ENCODE measurements at places on chromosomes 4 and X.

DNA sequence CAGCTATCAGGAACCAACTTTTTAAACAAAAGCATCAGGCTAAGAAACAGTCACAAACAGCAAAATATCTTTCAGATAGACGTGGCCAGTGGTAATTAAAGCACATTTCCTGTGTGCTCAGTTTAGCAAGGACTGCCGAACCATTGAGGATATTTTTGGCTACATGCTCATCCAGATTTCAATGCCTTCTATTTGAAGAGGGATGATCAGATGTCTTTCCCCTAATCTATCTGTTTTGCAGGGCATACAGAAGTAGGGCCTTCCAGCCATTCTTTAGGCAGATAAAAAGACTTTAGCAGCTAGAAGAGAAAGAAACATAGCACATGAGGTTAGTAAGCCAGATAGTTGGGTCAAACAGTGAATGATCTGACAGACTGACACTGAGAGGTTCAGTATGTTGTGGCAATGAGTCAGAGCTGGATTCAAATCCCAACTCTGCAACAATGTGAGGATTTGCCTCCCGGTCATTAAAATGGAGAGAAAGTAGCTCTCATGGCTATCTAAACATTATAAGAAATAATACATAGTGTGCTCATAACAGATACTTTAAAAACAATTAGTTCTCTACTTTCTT lies 100.0 kb upstream of the PRKG2 start:
- peak; percentile 17 for DNase-seq

GRCh38 chr4:144808034-144808433 lies 162.1 kb downstream of the HHIP start:
- DNase-seq = no peak

DNA sequence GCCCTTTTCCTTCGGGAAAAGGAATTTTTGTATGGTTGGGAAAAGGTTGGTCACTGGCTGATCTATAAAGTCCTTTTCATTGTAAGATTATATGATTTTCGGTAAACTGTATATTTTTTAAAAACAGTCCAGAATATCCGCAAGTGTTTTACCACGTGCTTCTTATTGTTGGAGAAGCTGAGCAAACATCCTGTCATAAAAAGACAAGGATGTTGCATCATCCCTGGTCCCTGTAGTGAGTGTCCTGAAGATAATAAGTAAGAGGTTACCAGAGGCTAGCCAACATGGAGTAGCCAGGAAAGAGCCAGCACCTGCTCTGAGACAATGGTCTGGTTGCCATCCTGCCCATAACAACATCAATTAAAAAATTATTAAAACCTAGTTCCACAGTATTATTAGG lies 5.1 kb downstream of the CXCL9 start:
- DNase-seq = no peak

DNA sequence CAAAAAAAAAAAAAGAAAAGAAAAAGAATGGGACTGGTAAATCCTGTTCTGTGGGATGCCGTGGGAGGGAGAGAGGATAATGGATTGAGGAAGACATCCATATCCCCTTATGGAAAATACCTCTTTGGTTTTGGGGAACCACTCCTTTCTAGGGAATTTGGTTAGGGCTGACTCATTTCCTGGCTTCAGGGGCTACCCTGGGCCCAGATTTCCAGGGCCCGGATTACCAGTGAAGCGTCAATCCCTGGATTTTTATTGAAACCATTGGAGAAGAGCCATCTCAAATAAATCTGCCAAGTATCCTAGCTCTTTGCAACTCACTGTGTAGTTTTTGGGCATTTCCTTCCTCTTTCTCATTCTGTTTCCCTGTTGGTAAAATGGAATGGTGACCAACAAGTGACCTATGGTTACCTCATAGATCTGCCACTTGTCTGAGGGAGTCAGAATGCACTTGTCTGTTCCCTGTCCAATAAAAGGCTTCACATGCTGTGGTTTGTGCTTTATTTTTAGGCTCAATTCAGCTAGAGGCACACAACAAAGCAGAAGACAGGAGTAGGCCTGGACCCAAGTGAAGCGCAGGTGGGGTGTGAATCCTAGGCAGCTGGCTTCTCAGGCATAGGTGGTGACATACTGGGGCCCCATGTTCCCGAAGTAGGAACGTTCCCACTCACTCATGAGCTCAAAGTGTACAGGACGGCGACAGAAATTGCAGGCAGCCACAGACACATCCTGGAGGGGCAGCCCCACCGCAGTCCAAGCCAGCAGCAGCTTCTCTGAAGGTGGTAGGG lies 8.6 kb downstream of the APEX2 start:
- peak; percentile 88 for DNase-seq

DNA sequence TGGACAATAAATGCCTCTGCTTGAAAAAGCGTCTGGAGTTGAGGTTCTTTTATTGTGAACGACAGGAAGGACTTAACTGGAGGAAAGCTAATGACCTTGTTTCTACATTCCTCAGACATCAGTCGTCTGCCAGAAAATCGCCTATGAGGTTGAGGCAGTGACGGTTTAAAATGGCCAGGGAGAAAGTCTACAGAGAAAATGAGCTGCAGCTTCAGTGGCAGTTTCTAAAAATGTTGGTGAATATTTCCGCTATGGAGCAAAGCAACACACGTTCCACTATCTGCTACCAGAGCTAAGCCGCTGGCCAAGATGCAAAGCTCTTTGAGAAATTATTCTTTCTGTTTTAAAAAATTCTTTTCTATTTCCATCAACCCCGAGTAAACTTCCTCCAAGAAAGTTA lies 116.9 kb upstream of the GALNT7 start:
- no peak for DNase-seq

DNA sequence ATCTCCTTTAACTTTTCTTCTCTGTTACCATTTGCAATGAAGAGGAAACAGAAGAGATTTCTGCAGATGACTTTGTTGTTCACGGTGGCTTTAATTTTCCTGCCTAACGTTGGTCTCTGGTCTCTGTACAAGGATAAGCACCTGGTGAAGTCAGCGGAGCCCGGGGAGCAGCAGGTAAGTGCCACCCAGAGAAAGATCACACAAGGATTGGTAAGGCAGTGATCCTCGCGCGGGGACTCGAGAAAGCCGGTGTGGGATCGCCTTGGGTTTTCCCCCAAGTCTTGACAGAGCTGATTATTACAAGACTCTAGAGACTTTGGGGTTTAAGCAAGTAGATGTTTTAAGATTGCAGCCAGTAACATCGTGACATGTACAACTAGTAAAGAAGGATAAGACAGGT lies 1.3 kb downstream of the GALNTL6 start:
- no peak for DNase-seq

- no peak for DNase-seq
These were observed 6.6 kb downstream of the CCNG2 start for GRCh38 chr4:77163641-77164040.

GRCh38 chr4:108432418-108432817 lies 188.0 kb upstream of the RPL34 start:
- no peak for DNase-seq

- no peak for DNase-seq
These were observed 84.5 kb downstream of the MAGEB17 start for GRCh38 chrX:16251782-16252181.

All from M059J (cell line).